CD4-positive, alpha-beta T cell treated with Interleukin-12 subunit alpha and Interleukin-12 subunit beta, for 1 hour (primary cell): ENCODE measurements at places on chromosomes 5 and 9.

GRCh38 chr5:5025774-5026408, 114.2 kb upstream of the ADAMTS16 start:
- no peak for DNase-seq

- DNase-seq = no peak
Measured at GRCh38 chr9:135910216-135910615, 2.9 kb upstream of the CAMSAP1 start.

- no peak for DNase-seq
Measured at GRCh38 chr9:928363-929042, 48.0 kb upstream of the DMRT3 start.

DNA sequence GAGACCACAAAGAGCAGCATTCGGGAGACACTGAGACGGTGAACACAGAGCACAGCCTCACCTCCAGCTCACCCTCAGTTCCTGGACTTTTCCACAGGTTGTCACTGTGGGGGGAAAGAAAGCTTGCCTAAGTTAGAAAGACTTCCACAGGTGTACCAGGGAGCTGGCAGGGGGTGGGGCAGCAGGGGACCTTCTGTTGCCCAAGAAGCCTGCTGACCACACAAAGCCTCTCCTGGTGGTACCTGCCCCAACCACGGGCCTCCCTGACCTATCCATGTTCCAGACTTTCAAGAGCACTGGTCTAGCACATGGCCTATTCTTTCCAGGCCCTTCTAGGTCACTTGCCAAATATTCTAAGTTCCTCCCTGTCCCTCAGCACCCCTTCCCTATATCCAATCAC, 550.8 kb downstream of the BNC2 start:
- DNase-seq = no peak

DNA sequence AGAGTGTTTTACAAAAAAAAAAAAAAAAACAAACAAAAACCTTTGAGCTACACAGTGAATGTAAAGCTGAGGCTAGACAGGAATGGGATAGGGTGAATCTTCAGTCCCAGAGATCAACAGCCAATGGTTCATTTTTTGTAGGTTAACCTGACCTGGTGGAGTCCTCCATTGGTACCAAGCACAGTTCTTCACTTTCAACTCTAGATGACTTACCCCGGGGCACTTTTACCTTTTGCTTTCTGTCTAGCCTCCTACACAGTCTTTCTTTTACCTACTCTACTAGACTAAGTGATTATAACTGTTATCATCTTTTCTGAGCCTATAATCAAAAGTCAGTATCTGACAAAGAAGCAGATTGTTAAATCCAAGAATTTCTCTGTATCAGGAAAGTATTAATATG, 50.9 kb downstream of the ANXA2R start:
- DNase-seq = peak; percentile 43
